ENCODE measurements at places on chromosomes 2 and 18. TPM values are rescaled to one million over a fixed set of nuclear protein-coding genes. Genes with fewer than 3 reads are reported as not detected.

- no peak for DNase-seq
These were observed 3.6 kb downstream of the HJURP start for GRCh38 chr2:233850745-233851144.

Gene GALR1
- 0.36 TPM for total RNA-seq

Gene SPOPL
- total RNA-seq, result 37.0 TPM

GRCh38 chr2:240325016-240326007 lies 110.2 kb upstream of the GPC1 start:
- no peak for DNase-seq

DNA sequence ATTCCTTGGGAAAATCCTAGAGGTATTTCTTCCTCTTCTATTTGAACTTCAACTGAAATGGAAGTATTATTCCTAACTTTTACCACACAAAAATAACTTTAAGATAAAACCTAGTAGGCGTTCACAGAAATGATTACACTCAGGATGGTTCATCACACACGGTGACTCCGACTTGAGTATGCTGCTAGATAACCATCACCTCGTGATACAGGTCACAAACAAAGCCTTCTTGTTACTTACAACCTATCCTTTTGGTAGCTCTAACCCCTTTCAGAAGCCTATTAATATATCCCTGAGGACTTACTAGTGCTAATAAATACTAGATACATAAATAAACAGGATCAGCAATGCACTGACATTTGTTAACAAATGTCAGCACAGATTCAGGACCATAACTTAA lies 101.0 kb upstream of the DNER start:
- no peak for DNase-seq

DNA sequence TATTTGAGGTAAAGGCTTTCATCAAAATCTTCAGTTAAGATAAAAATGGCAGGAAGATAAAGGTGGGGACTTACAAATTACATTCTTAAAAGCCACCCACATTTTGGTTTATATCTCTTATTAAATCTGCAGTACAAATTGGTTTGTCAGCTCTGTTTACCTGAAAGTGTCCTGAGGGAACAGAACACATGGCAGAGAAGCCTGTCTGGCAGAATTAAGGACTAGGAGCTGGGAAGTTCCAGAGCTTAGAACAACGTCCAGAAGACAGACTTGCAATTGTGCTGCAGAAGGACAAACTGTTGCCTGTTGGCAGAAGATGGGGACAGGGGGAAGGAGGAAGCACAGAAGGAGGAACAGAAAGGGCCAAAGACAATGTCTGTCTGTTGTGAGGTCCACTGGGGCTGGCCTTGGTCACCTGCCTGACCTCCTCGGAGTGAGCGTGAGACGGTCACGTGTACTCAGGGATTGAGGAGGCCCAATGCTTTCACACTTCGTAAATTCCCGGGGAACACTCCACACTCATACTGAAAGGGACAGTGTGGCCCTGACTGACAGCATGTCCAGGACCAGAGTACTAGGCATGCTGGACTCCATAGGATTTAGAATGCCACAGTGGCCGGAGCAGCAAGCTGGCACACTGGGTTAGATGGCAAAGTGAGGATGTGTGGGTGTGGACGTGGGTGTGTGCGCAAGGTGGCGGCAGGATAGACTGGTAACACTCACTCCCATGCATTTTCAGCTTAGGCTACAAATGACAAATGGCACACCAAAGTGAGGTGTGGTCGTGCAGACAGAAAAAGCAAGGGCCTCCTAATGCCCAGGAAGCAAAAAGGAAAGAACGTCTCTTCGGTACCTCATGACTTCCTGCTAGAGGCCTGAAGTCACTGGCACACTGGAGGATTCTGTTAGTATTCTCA lies 210.9 kb upstream of the REV1 start:
- DNase-seq, result no peak

All from hepatocyte (in vitro differentiated cells).